Stimulated activated CD8-positive, alpha-beta memory T cell treated with anti-CD3 and anti-CD28 coated beads, Interleukin-4, amount 100 ng/mL, for 4 hours (primary cell): ENCODE measurements at places on chromosomes 4 and X.

DNA sequence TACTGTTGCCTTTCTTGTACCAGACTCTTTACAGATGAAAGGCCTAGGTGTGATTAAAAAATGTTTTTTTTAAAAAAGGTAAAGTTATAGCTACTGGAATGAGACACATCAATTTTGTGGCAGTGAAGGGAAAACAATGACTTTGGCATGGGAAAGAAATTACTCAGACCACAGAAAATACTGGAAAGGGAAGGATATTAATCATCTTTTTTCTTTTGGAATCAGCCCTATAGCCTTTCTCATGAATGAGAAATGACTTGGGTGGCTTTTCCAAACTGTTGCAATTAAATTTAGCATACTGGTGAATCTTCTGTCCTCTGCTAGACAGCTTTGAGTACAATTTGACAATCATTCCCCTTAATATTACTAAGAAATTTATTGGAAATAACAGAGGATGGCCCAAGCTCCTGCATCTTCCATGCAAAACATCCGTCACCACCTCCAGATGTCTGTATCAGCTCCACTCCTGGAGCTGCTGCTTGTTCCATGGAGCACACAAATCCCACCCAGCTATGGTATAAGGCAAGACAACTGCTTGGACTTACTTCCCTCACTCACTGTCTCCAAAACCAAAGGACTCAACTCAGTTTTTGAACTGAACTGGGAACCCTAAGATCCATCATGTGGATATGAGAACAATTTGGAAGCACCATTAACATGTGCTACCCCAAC lies 97.6 kb upstream of the ARSJ start:
- no peak for DNase-seq

- no peak for DNase-seq
Observed at GRCh38 chrX:14673764-14674163, 144.4 kb downstream of the GLRA2 start.

- no peak for DNase-seq
Observed at GRCh38 chr4:150540959-150541360, 41.0 kb upstream of the MAB21L2 start.

GRCh38 chr4:79682801-79683530 lies 274.9 kb upstream of the GK2 start:
- DNase-seq = no peak

DNA sequence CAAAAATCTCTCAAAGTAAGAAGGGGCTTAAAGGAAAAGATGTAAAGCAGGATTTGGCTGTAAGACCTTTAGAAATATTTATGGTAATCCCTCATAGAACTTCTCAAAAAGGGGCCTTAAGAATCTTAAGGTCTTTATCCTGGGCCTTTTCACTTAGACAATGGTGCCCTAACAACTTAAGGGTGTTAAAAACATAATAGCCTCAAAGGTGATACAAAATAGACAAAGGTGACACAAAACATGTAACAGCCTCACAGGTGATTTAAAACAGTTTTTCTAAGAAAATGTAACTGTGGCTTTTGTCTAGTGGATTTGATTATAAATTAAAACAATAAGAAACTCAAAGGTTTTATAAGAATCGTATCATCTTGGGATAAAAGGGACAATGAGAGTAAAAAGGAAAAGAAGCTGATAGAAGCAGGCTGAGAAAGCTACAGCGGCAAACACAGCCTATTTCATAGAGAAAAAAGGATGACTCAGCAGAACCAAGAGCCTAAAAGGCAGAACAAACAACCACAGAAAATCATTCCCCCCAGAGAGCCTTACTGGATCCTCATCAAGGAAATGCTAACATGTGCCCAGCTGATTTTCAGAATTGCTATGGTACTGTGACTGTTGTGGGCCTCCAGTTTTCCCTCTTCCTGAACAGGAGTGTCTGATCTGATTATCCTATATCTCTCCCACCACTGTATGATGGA lies 164.3 kb downstream of the STPG2 start:
- no peak for DNase-seq

DNA sequence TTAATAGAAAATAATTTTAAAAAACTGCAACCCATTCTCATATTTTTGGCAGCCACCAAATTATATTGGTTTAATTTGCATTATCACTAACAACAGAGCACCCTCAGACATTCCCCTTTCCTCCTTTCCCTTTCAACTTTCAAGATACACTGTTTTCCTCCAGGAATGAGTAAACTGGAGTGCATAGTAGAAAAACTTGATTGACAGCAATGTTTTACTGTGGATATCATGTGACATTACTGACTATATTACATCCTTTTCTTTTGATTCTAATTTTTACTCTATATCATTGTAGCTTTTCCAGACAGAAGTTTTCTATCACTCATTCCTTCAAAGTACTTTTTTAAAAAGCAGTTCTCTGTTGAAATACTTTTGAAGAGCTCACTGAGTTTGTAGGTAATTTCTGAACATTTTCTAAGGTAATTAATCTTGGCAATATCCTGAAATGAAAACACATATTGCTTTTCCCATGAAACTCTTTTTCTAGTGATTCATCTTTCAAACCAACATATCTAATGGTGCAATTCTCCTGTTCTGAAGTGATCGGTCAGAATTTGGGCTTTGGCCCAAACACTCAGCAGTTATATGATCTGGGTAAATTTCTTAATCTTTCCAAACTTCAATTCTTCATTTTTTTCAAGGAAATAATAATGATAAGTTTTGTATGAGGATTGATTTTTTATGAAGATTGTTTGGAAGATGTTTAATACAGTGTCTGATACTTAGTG lies 920.4 kb upstream of the EPHA5 start:
- no peak for DNase-seq

GRCh38 chrX:112913807-112914206 lies 73.2 kb upstream of the AMOT start:
- no peak for DNase-seq

DNA sequence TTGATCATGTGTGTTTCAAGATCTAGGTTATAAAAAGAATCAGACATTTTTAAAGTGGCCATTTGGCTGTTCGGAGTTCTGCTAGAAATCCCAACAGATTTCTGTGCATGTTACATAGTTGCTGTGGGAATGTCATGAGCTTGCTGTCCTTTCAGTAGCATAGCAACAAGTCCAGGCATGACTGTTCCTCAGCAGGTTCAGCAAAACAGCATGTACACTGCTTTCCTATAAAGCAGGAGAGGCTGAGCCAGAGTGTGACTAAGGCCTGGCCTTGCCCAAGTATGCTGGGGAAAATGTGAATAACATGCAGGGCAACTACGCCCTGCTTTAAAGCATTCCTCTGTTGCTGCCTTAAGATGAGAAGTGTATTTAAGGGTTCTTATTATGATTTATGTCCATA lies 217.1 kb upstream of the SMIM31 start:
- no peak for DNase-seq

DNA sequence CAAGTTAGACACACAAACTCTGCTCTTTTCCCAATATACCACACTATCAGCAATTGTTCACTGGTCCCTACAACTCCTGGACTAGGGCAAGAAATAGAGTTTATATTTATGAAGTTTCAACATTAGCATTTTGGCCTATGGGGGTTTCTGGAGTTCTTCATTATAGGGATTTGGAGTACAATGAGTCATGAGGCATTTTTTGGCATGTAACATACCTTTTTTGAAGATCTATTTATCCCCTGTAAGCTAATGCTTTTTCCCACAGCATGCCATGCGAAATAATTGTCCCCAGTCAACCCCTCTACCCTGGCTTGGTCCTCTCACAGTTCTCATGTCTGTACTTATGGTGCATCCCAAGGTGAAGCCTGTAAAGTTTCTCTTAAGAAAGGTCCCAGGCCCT lies 36.7 kb upstream of the EDA2R start:
- DNase-seq = no peak

DNA sequence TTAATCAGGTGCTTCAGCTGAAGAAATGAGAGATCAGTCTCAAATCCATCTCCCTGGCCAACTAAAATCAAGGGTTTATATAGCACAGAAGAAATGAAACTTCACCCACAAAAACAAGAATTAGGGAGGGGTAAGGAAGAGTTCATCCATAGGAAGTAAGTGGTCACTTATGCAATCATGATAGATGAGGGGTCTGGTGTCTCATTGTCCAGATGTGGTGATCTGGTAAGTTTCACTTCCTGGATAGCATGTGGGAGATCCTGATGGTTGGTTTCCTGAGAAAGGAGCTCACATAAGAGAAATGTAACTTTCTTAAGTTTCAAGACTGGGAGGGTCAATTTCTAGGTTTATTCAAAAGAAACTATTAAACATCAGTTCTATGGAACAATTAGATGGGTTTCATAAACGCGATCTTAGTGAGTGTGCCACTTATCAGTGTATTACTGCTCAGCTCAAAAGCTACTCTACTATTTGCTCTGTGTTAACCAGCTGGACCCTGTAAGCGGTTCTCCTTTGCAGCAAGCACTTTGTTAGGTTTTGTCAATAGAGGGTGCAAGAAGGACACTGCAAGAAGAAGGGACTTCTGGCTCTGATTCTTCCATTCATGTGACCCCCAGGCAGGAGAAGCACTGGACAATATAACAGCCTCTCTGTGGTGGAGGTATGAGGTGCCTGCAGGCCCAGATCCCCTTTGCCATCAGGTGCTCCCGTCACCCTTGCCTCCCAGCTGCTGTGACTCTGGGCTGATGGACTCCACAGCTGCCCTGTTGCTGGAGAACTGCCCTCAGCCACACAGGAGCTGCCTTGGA lies 35.4 kb upstream of the HPSE start:
- DNase-seq = no peak

GRCh38 chr4:27056281-27056680 lies 195.6 kb downstream of the STIM2 start:
- no peak for DNase-seq

DNA sequence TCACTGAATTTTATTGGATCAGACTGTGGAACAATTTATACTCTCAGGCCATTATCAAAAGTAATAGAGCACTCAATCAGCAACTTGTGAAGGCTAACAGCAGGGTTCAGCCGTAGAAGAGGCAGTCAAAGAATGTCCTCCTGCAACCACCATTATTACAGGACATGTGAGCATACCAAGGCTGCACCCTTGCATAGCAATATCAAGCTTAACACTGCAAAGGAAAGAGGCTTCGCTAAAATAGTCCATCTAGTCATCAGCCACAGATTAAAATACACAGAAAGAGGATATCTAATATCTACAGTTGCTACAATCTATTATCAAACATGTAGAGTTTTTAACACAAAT lies 42.9 kb upstream of the TMPRSS11B start:
- DNase-seq = no peak

DNA sequence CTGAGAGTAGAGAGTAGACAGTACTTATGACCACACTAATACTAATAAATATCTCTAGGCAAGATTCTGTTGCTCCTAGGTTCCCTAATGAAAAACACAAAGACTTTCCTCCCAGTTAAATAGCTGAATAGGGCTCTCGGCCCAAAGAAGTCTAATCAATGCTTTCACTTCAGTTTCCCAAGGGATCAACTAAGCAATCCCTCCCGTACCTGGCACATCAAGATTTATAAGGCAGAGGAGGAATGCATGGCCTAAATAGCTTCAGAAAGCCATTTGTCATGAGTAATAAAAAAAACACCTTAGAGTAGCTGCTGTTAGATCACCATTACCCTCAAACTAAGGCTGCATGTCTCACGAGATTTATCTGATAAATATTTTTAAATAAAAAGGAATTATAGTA lies 56.8 kb upstream of the EXOC1L start:
- no peak for DNase-seq

DNA sequence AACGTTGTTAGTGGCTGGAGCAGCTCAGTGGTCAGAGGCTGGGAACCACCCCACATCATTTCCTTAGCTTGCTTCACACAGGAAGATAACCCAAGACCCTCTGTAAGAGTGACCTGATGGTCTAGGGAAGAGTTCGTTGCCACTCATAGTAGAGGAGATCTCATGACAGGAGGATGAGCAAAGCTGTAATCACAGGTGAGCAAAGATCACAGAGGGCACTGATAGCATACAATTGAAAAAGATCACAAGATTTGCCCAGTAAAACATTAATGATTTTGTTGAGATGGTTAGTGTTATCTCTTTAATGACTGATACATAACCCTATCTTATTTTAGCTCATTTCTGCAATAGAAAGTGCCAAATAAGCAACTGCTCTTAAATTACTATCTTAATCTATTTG lies 44.1 kb downstream of the LARP7 start:
- no peak for DNase-seq

- DNase-seq = no peak
Observed at GRCh38 chr4:98528882-98529281, 129.5 kb downstream of the TSPAN5 start.

GRCh38 chr4:173264245-173264644 lies 69.9 kb downstream of the HMGB2 start:
- no peak for DNase-seq

- DNase-seq = no peak
Observed at GRCh38 chr4:2009651-2010233, 968 bp upstream of the NELFA start.

GRCh38 chrX:111103246-111103645 lies 7.3 kb downstream of the PAK3 start:
- DNase-seq = no peak

- DNase-seq = no peak
Observed at GRCh38 chr4:114149-114548, 10.2 kb upstream of the ZNF718 start.

GRCh38 chrX:150409486-150409885 lies 46.4 kb downstream of the MAMLD1 start:
- no peak for DNase-seq

GRCh38 chr4:27251771-27252170 lies 391.1 kb downstream of the STIM2 start:
- DNase-seq = no peak

DNA sequence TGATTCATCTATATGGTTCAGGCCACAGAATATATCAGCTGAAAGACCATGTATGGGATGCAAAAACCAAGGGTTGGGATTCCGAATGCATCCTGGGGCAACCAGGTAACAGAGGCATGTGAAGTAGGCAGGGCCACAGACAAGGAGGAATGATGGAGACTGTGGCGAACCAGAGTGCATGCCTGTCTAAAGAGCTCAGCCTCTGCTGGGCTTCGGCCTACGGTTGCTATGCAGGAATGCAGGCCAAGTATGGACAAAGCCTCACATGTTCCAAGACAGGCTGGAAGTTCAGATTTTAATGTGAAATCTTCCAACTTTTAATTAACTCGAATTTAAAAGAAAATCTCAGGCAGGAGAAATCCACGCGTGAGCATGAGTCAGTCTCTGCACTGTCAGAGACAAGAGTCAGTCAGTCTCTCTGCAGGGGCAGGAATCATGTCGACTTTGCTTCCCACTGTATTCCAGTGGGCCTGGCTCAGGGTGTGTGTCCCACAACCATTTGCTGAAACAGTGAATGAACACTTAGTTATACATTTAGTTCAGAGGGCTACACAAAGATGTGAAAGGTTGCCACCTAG lies 344.4 kb downstream of the UNC5C start:
- DNase-seq = no peak
